ENCODE measurements at places on chromosomes 5 and 9. TPM values are rescaled to one million over a fixed set of nuclear protein-coding genes. Genes with fewer than 3 reads are reported as not detected.

SLC36A3 gene
- not detected for total RNA-seq

PCDHB16 gene
- 8.6 TPM for total RNA-seq

WNK2 gene
- total RNA-seq, result 0.02 TPM

EGR1 gene
- total RNA-seq, result 3.9 TPM

WDR31 gene
- 0.22 TPM for total RNA-seq

DNAI1 gene
- not detected for total RNA-seq

ZBED3 gene
- total RNA-seq, result 0.64 TPM

DDX4 gene
- not detected for total RNA-seq

CDKN2B-AS1 gene
- 9.2 TPM for total RNA-seq

SOX30 gene
- 0.22 TPM for total RNA-seq

C5orf34 gene
- 12.6 TPM for total RNA-seq

CARD9 gene
- 0.05 TPM for total RNA-seq

PCDHA12 gene
- total RNA-seq, result not detected

TGFBI gene
- 744 TPM for total RNA-seq

FCN1 gene
- total RNA-seq, result not detected

SRD5A1 gene
- total RNA-seq, result 53.5 TPM

IL4 gene
- total RNA-seq, result not detected

CMYA5 gene
- total RNA-seq, result 0.05 TPM

MAP3K1 gene
- total RNA-seq, result 15.4 TPM

ARID3C gene
- not detected for total RNA-seq

PDE4D gene
- total RNA-seq, result 14.9 TPM

ROR2 gene
- total RNA-seq, result 2.9 TPM

PCDHB4 gene
- total RNA-seq, result 0.07 TPM

RBM18 gene
- 12.6 TPM for total RNA-seq

CEP120 gene
- 14.2 TPM for total RNA-seq

CRHBP gene
- not detected for total RNA-seq

PTGS1 gene
- 4.8 TPM for total RNA-seq

SPEF2 gene
- total RNA-seq, result 2.4 TPM
